ENCODE measurements at places on chromosomes 3 and 15.

DNA sequence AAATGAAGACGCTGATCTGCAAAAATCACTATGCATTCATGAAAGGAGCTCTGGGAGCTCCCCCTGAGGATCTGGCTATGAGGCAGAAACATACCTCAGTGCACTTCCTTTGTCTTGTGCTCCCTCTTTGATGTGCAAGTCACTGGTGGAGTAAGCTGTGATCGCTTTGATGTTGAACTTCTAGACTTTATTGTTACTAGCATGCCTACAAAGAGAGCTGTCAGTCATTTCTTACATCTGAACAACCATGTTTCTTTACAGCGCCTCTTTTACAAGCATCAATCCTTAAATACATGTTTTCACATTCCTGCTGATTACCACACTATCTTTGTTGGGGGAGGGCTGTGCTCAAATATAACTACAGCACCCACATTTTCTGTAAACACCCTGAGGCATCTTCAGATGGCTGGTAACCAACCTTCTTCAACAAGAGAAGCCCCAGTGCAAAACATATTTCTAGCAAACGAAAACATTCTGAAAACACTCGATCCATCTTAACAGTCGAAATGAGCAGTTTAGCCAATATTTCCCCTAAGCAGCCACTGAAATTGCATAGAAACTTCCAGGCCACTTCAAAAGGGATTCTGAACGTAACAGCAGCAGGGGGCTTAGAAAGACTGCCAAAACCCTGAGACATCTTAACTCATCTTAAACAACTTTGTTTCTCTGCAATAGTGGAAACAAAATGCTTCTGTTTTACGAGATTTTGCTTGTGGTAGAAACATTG is 101.9 kb upstream of the ICE2 start:
- DNase-seq, result no peak

- no peak for DNase-seq
Measured at GRCh38 chr15:70523192-70523591, 240.2 kb downstream of the UACA start.

- no peak for DNase-seq
Measured at GRCh38 chr3:188827576-188827975, 344.2 kb upstream of the TPRG1 start.

DNA sequence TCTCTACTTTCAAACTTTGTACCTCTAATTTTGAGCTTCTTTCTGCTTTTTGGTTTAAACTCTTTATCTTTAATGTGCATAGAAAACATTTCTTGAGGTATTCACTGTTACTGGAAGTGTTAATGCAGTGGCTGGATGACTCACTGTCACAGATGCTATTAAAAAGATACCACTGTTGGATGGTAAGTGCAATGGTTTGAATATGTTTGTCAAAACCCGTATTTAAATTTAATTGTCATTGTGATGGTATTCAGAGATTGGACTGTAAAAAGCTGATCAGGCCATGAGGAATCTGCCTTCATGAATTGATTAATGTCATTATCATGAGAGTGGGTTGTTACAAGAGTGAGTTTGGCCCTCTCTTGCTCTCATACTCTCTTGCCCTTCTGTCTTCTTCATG is 70.6 kb downstream of the AP4E1 start:
- no peak for DNase-seq

GRCh38 chr3:61997101-61997500 is 376.2 kb downstream of the FEZF2 start:
- DNase-seq, result no peak

GRCh38 chr15:82060817-82061216 is 15.0 kb upstream of the MEX3B start:
- DNase-seq, result no peak

DNA sequence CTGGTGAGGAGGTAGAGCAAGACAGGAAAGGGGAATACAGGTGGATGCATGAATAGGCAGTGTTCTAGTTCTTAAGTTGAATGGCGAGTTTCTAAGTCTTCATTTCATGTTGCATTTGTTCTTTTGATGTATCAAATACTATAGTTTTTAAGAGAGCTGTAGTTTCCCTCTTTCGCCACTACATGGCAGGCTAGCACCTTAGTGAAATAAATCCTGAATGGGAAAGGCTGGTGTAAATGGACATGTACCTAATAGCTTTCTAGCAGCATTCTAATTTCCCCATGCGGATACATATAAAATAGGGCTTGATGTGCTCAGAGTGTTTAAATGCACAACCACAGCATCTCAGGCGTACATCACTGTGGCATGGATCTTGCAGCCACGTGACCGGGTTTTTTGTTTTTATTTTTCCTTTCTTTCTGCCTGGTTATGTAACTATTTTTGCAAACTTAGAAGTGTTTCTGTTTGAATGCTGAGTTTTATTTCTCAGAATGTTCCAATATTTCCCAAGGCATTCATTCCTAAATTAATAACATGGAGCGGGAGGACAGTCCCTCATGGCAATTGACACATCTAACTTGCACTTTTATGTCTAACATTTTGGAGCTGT is 23.5 kb upstream of the CLN6 start:
- no peak for DNase-seq

GRCh38 chr3:87810452-87811016 is 248.3 kb downstream of the CGGBP1 start:
- DNase-seq, result no peak

DNA sequence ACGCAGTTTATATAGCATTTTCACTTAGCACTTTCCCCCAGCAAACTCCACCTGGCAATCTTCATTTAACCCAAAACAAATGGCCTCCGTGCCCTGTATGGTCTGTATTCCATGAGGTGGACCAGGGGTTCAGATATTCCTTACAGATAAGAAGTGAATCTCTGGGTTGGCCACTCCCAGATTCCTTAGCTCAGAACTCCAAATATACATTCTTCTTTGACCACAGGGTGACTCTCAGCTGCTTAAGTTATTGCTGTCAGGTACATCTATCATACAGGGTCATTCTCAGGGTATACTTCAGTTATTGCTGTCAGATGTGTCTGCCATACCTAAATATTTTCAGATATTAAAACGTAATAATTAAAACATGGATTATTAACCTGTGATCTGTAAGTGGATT is 229.8 kb downstream of the TBL1XR1 start:
- no peak for DNase-seq
